HCT116 (cell line): ENCODE measurements at places on chromosomes 1 and 21.

GRCh38 chr1:67893126-67893495, 59.8 kb upstream of the GNG12 start:
- DNase-seq, result no peak

DNA sequence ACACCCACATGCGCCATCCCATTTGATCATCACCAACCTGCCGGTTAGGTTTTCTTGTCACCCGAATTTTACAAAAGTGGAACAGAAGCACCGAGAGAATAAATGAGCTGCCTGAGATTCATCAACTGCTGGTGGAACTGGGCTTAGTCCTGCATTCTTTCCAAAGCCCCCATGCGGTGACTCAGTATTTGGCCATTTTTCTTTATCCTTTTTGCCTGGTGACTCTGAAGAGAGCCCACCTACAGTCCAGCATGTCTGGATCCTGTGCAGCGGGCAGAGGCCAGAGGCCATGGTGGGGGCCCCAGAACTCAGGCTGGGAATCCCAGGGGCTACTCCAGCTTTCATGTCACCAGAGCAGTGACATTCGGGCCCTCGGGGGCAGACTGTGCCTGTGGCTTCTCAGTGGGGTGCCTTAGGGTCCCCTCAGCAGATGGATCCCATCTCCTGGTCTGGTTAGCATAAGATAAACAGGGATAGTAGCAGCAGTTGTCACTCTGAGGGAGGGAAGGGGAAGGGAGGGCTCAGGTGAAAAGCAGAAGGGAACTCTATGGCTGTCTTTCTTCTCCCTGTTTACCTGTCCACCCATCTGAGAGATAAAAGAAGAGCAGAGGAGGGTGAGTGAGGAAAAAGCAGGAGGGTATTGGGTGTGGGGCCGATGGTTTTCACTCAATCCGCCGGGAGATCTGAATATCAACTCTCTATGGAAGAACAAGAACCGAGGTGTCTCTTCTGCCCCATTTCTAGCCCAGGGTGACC, 63.2 kb downstream of the KIF26B start:
- no peak for DNase-seq

DNA sequence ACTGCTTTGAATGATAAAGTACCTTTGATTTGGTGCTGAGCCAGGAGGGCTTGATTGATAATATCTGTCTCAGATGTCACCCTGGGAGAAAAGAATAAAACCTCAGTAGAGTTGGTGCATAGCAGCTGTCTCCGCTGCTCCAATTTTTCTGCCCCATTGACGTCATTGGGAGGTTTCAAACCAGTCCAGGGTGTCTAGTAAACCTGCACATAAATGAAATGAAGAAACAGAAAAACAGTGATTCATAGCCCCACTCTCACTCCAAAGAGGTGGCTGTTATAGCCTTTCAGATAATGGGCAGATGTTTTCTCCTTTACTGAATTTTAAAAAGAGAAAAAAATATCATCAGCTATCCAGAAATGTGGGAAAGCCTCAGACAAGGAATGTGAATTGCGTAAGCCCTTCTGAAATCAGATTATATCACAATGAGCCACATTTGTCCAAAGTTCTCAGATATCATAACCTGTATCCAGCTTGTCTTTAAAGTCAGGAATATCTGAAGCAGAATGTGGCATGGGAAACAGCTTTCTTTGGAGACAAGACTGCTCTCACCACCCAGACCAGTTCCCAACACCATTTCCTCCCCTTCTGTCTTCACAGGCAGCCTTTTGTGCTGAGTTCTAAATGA, 351.3 kb upstream of the SGIP1 start:
- DNase-seq, result no peak

- no peak for DNase-seq
Measured at GRCh38 chr1:107965110-107965991, at the start of gene VAV3. VAV3 (minus strand) TSS chr1:107965180; CDS start chr1:107964869, 311 bp downstream.

DNA sequence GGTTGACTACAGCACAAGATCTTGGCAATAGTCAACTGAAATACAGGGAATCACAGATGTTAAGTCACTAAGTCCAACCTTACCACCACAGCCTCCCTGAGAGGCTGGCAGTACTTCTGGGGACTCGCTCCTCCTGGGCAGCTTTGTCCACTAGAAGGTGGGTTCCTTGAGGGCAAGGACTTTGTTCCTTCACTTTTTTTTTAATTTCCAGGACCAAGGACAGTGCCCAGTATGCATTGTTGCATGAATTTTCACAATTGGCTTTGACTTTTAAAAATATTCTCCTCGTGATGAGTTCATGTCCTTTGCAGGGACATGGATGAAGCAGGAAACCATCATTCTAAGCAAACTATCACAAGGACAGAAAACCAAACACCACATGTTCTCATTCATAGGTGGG, 96.7 kb upstream of the IGSF21 start:
- no peak for DNase-seq

DNA sequence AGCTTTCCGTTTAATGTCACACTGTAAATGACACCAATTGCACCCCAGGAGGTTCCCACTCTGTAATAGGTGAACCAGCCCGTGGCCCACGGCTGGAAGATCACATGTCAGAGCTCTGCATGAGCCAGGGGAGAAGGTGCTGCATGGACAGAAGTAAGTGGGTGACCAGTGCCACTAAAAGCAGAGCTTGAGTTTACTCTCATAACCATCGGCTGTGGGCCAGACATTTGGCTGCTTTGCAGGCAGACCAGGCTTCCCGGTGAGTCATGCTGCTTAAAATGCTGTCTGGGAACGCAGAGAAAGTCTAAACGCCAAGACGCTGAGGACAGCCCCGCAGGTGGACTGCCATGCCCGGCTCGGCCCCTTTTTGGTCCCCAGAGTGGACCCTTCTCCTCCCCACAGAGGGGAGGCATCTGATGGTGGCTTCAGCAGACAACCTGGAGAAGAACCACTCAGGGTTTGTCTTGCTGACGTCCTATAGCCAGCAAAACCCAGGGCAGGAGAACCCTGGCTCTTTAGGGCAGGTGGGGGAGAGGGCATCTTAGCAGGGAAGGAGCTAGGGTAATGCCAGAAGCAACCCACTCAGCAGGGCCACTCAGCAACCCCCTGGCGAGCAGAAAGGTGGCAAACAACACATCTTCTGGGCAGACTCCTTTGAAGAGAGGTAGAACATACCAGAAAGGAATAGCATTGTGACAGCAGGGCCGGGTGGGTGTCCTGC, 7.3 kb downstream of the KIAA2013 start:
- no peak for DNase-seq
